WTC11 (cell line): ENCODE measurements at places on chromosomes 11 and 22. TPM values are rescaled to one million over a fixed set of nuclear protein-coding genes. Genes with fewer than 3 reads are reported as not detected.
A peak's percentile ranks its signal among the peaks of the same experiment; 100 is the strongest.

DNA sequence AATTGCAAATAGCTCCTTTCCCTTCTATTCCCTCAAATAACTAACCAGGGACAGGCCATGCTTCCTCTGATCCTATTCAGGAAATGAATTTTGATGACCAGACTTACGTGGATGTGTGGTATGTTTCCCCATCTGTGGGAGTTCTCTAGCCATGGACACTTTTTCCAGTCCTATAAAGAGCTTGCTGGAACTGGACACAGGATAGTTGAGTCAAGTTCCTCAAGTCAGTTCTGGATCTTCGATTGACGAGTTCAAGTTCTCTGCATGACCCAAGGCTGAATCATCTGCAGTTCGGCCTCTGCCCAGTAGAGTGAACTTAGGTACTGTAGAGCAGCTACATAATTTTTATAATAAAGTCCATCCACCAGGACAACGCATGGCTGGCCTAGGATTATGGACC is 52.7 kb upstream of the CCND1 start:
- no peaks in the 10 kb centered on the region for H3K36me3 ChIP-seq
- DNase-seq = no peak
- no peak overlapping the region for H3K4me3 ChIP-seq
- H3K27ac ChIP-seq = no peak overlapping the region
- no peaks in the 10 kb centered on the region for H3K4me1 ChIP-seq

- no peaks in the 10 kb centered on the region for H3K36me3 ChIP-seq
- peaks cover 26% of the 10 kb centered on the region for H3K4me1 ChIP-seq
- no peak overlapping the region for H3K4me3 ChIP-seq
- peaks cover 2% of the 10 kb centered on the region; the same call in 1 of the 2 replicates for H3K27me3 ChIP-seq
- peak overlapping the region; percentile 27; the same call in 1 of the 2 replicates for H3K27ac ChIP-seq
- DNase-seq = no peak
Measured at GRCh38 chr11:75386942-75387630, 12.2 kb upstream of the RPS3 start.

DNA sequence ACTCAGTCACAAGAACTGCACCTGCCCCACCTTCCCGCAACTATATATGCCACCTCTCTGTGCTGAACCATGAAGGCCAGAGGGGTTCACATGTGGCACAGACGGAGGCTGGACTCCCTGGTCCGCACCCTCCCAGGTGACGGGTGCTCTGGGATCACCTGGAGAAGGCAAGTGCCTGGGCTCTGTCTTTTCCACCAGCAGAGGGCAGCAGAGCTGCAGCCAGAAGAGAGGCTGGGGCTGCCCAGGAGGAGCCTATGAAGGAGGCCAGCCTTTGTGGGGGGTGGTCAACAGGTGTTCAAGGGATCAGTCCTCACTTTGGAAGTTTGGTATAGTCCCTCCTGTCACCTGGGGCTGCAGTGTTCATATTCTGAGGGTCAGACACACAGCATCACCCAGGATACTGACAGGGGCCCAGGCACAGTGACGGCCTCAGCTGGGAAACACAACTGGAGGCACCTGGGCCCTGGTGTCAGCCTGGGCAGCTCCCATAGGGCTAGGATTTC is 39.2 kb upstream of the IGLL5 start:
- DNase-seq = peak; percentile 90
- no peaks in the 10 kb centered on the region for H3K36me3 ChIP-seq
- peaks cover 83% of the 10 kb centered on the region for H3K27me3 ChIP-seq

DNA sequence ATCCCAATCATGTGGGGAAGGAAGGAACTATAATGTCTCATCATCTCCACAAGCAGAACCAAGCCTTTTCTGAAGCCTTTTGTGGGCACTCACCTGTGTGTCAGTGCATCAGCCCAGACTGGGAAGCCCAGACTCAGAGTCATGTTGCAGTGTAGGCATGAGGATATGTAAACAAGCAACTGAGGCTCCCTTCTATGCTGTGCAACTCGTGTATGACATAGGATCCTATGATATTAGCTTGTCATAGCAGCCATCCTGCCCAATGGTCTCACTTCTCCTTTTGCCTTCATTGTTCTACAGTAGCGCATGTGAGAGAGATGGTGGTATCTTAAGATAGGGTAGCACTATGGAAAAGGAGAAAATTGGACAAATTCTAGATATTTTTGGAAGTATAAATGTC is 103.4 kb upstream of the OLFML1 start:
- no peaks in the 10 kb centered on the region for H3K27me3 ChIP-seq
- no peak overlapping the region for H3K4me3 ChIP-seq
- no peak overlapping the region for H3K27ac ChIP-seq
- H3K36me3 ChIP-seq = no peaks in the 10 kb centered on the region
- DNase-seq = no peak
- no peaks in the 10 kb centered on the region for H3K4me1 ChIP-seq

DNA sequence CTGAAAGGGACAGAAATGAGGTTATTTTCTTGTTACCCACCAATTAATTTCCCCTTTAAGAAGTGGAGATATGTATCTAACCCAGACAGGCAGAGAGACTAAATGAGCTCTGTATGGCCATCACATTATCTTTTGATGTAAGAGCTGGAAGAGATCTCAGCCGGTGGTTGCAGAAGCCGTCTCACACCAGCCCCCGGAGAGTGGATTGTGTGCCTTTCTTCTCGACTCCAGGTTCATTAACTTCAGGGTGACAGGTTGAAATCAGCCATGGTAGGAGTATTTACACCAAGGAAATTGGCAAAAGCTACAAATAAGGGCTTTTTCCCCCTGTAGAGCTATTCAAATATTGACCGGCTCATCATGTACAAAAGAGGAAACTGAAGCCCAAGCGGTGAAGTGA is 580.3 kb upstream of the CADM1 start:
- no peak for DNase-seq
- H3K4me1 ChIP-seq = peaks cover 24% of the 10 kb centered on the region
- no peaks in the 10 kb centered on the region for H3K36me3 ChIP-seq
- peaks cover 8% of the 10 kb centered on the region; the same call in 1 of the 2 replicates for H3K27me3 ChIP-seq
- H3K4me3 ChIP-seq = no peak overlapping the region

DNA sequence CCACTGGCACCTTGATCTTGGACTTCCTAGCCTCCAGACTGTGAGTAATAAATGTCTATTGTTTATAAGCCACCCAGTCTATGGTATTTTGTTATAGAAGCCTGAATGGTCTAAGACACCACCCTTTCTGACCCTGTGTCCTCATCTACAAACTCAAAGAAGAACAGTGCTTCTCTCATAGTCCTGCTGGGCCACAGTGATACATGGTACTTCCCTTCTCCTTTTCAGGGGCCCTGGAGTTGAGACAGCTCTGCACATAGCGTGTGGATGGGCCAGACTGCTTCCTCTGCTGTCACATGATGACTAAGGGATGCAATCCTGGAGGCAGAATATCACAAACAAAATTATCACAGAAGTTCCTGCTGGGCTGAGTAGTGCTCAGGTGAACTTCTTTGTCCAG is 5.0 kb downstream of the KCNJ11 start:
- no peak overlapping the region for H3K27ac ChIP-seq

- DNase-seq = no peak
- H3K36me3 ChIP-seq = no peaks in the 10 kb centered on the region
- no peak overlapping the region for H3K27ac ChIP-seq
- no peaks in the 10 kb centered on the region for H3K4me1 ChIP-seq
Measured at GRCh38 chr11:112128483-112129121, 35.3 kb downstream of the IL18 start.

DNA sequence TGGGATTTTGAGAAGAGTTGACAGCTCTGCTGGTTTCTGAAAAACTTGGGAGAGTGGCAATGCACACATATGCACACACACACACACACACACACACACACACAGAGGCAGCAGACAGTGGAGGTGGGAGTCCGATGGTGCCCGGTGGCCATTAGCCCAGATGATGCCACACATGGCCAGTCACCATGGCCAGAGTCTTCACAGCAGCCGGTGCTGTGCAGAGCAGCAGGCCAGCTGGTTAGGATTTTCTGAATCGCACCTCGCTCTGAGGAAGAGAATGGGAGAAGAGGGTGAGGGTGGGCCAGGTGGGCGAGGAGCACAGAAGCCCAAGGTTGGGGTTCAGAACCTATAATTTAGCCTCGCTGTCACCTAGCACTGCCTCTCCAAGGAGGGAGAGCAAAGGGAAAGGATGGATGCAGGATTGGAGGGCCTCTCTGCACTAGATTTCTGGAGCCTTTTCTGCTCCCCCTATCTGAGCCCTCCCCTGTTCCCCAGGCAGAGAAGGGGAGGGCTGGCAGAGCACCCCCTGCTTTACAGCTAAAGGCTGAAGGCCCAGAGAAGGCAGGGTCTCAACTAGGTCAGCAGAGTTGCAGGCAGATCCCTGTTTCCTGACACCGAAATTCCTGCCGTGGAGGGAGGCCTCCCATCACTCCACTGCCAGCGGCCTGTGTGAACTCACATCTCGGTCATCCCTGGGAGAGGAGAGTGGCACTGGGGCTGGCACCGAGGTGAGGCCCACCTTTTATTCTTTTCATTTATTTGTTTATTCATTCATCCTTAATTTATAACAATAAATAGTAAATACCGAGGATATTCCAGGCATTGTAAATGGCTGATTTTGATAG is 25.8 kb upstream of the FXYD6 start:
- peaks cover 5% of the 10 kb centered on the region; the same call in 1 of the 2 replicates for H3K4me1 ChIP-seq
- H3K27ac ChIP-seq = no peak overlapping the region
- DNase-seq = no peak
- H3K4me3 ChIP-seq = no peak overlapping the region
- no peaks in the 10 kb centered on the region for H3K27me3 ChIP-seq

DNA sequence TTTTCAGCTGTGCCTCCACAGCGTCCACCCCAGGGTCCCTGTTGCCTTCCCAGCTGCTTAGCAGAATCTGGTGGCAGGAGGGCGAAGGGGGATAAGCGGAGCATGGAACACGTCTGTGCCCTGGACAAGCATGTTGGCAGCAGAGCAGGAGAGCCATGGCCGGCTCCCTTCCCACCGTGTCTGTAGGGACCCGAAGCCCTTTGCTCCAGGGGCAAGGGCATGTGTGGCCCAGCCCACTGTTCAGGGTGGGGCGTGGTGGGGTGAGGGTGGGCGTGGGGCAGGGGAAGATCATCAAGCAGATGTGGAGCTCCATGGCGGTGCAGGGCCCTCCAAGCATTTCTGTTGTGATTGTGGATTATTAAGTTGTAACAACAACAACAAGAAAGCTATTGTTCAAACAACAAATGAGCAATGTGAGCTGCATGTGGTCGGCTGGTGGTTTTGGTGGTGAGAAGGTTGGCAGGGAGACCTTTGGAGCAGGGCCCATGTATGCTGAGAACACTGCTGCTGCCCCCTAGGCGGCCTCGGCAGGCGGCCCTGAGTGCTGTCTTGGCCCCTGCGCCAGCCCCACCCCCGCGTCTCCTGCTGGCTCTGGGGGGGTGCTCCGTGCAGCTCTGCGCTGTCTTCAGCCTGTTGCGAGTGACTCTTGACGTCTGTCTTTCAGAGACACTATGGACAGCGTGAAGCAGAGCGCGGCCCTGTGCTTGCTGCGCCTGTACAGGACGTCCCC is 50.9 kb downstream of the AP2A2 start:
- H3K27me3 ChIP-seq = no peaks in the 10 kb centered on the region
- DNase-seq = no peak
- no peak overlapping the region for H3K4me3 ChIP-seq
- peaks cover 12% of the 10 kb centered on the region for H3K4me1 ChIP-seq
- H3K27ac ChIP-seq = peak overlapping the region; percentile 65; the same call in 1 of the 2 replicates

- no peak overlapping the region for H3K27ac ChIP-seq
- no peaks in the 10 kb centered on the region for H3K27me3 ChIP-seq
- DNase-seq = no peak
- peaks cover 41% of the 10 kb centered on the region for H3K36me3 ChIP-seq
Measured at GRCh38 chr11:62579252-62579651, 5.6 kb upstream of the EEF1G start.

DNA sequence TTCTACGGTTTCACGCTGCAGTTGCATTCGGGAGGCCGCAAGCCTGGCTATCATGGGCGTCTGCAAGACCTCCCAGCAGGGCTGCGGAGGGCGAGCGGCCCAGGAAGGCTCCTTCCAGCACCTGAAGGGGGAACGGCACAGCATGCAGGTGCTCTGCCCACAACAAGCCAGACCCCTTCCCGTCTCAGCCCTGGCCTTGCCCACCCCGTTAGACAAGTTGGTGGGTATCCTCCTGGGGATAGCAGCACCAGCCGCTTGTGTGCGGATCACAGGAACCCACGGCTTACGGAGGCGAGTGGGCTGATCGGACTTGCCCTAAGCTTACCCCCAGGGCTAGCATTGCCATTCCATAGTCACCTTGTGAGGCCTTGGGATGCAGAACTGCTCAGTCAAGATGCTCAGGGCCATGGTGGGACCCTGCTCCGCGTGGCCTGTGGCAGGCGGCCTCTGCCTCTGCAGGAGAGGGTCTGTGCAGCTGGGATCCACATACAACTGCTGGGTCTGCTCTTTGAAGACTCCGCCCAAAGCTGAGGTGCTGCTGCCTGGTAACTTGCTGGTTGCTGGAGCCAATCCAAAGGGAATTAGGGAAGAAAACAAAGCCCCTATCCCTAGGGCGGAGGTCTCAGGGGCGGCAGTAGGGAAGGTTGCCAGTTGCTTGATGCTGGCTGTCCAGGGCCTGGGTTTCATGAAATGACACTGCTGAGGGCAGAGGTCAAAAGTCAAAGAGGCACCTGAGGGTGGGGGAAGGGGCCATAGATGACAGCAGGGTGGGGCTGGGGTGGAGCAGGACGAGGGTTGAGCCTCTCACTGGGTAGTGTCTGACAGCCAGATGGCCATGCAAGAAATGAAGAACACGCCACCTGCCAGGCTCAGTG is 1.4 kb upstream of the OSBPL5 start:
- H3K27me3 ChIP-seq = peaks cover 30% of the 10 kb centered on the region
- H3K27ac ChIP-seq = no peak overlapping the region
- DNase-seq = peak; percentile 16
- no peaks in the 10 kb centered on the region for H3K36me3 ChIP-seq
- peaks cover 23% of the 10 kb centered on the region for H3K4me1 ChIP-seq
- no peak overlapping the region for H3K4me3 ChIP-seq

DNA sequence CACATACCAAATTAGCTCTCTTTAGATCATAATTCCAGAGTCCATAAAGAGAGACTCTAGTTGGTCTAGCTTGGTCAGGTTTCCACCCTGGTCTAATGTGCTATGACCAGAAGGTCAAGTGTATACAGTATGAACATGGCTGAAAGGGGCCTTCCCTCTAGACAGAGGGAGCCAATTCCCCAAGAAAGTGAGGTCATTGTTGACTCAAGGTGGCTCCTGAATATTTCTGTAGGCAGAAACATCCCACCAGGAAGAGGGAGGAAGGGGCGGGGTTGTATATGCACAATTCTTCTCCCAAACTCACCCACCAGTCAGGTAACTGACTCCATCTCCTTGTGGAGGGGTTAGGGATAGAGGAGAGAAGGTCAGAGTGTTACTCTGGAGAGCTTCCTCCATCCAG is 281.8 kb upstream of the PLET1 start:
- H3K4me1 ChIP-seq = peaks cover 17% of the 10 kb centered on the region
- peaks cover 11% of the 10 kb centered on the region for H3K27me3 ChIP-seq
- H3K36me3 ChIP-seq = peaks cover 18% of the 10 kb centered on the region
- no peak overlapping the region for H3K27ac ChIP-seq
- H3K4me3 ChIP-seq = no peak overlapping the region
- DNase-seq = no peak

CRYBB3 gene
- total RNA-seq = 0.44 to 0.48 TPM in 2 of 3 replicates, not detected in the other

LRRC55 gene
- total RNA-seq = 0.46 to 0.79 TPM (median 0.71 TPM) in 3 replicates

MS4A3 gene
- not detected in 3 replicates for total RNA-seq

VWA5A gene
- total RNA-seq = 19.5 to 26.0 TPM (median 23.1 TPM) in 3 replicates

NXPE4 gene
- 0.11 TPM in 1 of 3 replicates, not detected in the others for total RNA-seq

CSRP3 gene
- total RNA-seq = not detected in 3 replicates
